ENCODE measurements at places on chromosomes 5 and 9.

DNA sequence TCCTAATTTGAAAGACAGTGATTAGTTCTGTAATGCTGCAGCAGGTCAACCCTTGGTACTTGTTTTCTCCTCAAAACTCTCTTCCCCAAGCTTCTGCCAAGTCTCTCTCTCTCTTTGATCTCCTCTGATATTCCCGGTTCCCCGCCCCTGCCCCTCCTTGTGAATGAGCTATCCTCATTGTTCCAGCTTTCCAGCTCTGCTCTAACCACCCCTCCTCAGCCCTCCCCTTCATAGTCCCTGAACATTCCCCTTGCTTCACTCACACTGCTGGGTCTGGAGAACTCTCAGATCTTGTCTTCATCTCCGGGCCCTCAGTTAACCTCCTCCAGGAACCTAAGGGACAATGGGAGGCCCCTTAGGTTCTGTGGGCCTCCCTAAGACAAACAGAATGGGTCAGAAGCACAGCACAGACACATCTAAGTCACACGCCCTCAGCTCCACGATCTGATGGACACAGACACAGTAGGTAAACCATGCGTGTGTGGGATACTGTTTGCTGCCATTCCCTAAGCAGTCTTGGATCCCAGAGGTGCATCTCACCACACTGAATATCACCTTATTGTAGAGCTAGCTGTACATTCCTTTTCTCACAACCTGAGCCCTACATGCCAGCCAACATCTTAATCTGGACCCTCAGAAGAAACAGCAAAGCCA, 17.4 kb upstream of the LARP1 start:
- DNase-seq = no peak

DNA sequence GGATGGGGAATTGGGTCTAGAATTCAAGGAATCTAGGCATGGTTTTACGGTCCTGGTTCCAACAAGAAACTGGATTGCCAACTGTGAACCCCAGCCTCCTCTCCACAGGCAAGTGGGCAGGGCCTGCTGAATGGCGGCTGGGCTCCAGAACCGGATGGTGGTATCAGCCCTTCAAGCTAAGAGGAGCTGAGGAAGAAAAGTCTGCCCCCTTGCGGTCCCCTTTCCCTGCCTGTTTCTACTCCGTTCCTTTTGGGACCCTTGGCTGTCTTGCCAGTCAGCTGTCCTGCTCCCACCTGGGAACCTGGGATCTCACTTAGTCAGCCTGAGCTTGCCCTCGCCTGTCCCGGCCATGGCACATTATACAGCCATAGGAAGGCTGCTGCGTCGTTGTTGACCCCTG, 234.4 kb upstream of the DAPK1 start:
- DNase-seq = no peak

- no peak for DNase-seq
These were observed 32.9 kb downstream of the CD14 start for GRCh38 chr5:140600096-140600495.

GRCh38 chr9:134566196-134566847, 75.3 kb upstream of the COL5A1 start:
- DNase-seq = no peak

- peak; percentile 63 for DNase-seq
These were observed 80.9 kb downstream of the GOLPH3 start for GRCh38 chr5:32092938-32093812.
